ENCODE measurements at places on chromosomes 6 and 20.

GRCh38 chr6:108883172-108883571 is 35.0 kb downstream of the ARMC2 start:
- no peak for DNase-seq

DNA sequence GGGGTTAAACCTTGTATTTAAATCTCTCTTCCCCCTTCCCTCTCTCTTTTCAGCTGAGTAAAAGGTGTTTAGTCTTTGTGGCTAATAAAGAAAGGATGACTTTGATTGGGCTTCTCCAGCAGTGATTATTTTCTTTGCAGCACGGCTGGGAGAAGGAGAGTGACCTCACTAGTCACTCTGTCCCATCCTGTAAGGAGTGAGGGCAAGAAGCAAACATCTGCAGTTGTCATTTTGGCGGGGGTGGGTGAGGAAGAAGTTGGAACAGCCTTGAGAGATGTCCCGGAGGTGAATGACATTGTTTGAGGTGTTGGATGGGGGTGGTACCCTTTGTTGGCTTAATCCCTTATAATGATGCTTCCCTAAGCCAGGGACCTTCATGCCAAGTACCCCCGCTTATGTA is 223.6 kb downstream of the EYA2 start:
- no peak for DNase-seq

DNA sequence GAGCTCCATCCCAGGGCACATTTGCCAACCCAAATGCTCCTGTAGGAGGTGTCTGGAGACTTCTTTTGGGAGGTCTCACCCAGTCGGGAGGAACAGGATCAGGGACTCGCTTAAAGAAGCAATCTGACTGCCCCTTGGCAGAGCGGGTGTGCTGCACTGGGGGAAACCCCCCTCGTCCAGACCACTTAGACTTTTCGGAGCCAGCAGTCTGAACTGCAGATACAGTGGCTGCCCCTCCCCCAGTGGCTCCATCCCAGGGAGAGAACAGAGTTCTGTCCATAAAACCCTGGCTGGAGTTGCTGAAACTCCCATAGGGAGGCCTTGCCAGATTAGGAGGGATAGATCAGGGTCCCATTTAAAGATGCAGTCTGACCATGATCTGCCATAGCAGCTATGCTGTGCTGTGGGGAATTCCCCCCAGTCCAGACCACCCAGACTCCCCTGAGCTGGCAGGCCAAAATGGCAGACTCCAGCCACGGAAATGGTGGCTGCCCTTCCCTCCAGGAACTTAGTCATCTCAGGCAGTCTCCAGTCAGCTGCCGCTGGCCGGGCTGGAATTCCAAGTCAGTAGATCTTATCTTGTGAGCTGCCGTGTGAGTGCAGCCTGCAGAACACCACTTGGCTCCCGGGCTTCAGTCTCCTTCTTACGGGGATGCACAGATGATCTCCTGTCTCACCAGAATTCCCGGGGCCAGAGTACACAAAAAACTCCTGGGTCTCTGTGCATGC is 278.1 kb upstream of the SASH1 start:
- no peak for DNase-seq

GRCh38 chr6:89970609-89971337 is 76.5 kb downstream of the GJA10 start:
- DNase-seq = peak; percentile 40

DNA sequence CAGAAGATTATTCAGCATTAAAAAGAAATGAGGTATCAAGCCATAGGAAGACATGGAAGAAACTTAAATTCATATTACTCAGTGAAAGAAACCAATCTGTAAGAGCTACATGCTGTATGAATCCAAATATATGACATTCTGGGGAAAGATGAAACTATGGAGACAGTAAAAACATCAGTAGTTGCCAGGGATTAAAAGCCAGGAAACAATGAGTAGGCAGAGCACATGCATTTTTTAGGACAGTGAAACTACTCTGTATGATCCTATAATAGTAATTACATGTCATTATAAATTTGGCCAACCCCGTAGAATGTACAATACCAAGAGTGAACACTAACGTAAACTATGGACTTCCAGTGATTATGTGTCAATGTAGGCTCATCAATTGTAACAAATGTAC is 92.8 kb upstream of the RNF217 start:
- DNase-seq = no peak

DNA sequence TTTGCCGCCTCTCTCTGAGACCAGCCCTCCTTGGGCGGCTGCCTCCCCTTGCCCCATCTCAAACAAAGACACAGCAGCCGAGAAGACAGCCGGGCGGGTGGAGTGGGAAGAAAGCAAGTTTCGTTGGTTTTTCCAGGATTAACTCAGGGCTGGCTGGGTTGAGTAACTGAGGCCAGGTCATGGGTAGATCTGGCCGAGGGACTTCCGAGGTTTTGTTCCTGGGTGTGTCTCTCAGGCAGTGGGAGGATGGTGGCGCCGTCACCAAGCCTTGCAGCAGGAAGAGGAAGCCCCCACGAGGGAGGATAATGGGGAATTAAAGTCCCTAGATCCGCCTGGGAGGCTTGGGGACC is 167.2 kb downstream of the TTLL2 start:
- DNase-seq = no peak

DNA sequence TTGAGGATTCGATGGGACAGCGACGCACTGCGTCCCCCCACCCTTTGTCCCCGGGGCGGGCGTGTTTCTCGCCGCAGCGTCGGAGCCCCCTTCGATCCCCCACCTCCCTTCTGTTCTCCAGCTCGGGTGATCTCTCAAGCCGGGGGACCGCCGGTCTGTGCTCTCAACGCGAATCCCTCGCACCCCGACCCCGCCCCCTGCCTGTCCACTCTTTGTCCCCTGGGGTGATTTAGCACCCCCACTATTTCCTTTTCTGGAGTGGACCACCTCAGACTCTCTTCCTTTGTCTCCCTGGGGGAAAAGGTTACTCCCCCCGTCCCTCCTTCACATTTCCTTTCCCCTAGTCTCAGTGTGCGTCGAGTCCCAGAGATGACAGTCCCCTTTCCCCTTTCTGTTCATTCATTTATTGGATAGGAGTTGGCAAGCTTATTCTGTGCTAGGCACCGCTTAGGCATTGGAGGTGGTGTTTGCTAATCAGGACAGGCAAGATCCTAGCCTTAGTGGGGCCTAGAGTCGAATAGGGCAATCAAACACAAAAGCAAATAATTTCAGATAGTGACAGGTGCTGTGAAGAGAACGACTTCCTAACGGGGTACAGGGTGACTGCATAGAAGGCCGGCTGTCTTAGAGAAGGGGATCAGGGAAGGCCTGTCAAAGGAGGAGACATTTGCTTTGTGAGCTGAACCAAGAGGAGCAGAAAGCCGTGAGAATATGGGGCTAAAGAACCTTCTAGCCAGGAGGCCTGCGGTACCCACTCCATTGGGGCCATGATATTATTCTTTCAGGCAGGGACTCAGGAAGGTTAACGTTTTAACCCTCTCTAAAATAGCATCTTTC is 741 bp downstream of the PTPN1 start:
- DNase-seq = no peak

DNA sequence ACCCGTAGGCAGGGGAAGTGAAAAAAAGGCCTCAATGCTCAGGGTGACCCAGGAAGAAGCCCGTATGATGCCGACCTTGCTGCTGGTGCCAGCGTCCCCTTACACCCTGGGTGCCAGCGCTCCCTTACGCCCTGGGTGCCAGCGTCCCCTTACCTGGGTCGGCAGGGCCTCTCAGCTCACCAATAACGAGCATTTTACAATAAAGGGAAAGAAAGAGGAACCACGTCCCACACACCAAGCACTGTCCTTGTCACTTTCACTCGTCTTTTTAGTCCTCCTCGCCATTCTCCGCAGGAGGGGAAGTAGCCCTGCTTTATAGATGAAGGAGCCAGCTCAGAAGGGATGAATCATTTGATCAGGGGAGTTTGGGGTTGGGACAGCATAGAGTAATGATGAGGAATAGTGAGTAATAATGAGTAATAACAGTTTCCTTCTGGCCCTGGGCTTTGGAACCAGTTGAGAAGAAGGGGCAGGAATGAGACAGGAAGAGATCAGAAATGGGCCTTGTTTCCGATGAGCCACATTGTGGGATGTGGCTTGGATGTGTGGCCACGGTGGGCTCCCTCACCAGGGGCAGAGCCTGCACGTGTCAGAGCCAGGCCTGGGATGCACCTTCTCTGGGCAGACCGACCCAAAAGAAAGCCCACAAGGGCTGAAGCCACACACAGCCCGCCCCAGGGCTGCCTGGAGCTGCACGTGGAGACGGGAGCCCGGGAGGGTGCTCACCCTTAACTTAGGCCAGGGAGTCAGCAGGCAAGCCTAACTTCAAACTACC is 75.7 kb downstream of the SYNJ2 start:
- DNase-seq = no peak

- DNase-seq = no peak
These were observed at the start of gene FERMT1 for GRCh38 chr20:6122873-6123648. FERMT1 (minus strand) TSS chr20:6123030; CDS start chr20:6119554, 3,476 bp downstream.

DNA sequence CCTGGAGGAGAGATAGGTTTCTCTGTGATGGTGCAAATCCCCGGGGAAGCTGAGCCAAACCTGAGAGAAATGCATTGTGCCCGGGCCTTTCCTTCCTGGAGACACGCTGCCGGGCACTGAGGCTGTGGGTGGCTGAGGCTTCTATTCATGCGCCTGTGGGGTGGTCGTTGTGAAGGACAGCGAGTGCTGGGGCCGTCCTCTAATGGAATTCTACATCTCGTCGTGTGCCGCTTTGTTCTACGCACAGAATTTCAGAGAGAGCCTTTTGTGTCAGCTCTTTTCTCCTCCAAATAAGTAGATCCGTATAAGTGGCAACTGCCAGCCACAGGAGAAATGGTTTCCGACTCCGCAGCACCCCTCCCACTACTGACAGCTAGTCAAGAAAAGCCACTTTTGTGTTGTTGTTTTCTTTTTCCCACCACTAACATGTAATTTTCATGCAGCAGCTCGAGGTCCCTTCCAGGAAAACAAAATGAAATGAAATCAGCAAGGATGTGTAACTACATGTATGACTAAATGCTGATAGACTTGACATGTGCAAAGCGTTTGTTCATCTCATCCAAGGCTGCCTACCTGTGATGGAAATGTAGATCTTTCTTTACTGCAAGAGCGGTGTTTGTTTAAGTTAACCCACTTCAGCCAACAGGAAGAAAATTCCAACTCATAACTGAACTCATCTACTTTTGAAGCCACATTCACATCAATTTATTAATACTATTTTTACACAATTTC is 26.4 kb upstream of the PXDC1 start:
- DNase-seq = no peak

DNA sequence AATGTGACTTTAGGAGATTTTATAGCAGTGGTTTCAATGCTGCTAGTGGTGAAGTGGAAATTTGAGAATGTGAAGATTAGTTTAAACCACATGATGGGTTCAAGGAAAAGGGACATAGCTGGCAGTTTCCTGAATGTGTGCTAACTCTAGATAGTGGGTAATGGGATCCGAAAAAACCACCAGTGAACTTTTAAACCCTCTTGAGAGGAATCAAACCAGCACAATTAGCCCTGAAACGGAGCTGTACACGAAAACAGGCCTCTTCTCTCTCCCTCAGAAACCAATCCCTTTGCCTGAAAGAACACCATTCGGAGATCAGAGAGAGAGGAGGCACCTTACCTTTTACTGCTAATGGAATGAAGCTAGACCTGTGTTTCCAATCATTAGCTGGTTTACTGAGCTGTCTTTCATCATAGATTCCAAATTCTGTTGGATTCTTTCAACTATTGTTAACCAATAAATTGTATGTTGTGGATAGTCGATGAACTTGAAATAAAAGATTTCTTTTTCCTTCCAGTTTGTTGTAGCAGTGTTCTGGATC is 103.9 kb downstream of the AIG1 start:
- no peak for DNase-seq

DNA sequence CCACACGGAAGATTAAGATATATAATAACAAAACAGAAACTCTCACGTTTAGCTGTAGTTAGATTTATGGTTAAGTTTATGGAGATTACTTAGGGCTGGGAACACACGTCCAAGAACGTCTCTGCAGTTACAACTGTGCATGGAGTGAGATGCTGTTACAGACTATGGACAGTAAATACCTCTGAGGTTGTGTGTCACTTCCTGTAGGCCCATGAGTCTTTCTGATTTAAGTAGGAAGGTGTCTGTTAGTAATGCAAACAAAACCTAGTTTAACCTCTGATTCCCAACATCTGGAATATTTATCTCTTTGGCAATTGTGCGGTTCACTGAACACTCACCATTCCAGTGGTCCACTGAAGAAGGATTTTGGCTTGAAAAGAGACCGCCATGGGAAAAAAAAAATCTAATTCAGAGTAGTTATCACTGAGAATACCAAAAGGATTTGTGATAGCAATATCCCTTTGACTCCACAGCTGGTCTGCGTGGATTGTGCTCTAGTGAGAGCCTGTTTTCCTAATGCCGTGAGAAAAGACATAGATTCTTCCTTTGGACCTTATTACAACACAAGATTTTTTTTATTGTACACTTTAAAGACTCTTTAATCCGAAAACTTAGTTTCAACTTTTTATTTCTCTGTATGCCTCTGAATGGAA is 478.2 kb upstream of the CITED2 start:
- DNase-seq = no peak

- DNase-seq = no peak
These were observed 84.9 kb upstream of the EEF1E1 start for GRCh38 chr6:8187209-8187608.

GRCh38 chr6:30884521-30885480 is 482 bp downstream of the DDR1 start:
- peak; percentile 82 for DNase-seq

DNA sequence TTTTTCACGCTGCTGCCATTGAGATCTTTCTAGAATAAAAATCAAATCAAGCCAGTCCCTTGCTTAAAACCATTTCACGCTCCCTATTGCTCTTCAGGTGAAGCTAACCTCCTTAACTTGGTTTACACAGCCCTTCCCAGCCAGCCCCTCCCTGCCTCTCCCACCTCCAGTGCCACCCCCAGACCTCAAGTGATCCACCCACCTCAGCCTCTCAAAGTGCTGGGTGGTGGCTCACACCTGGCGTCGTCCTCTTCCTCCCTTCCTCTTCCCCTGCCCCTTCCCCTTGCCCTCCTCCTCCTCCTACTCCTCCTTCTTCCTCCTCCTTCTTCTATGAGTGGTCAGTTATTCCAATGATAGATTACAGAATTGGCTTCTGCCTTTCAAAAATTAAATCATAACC is 42.9 kb downstream of the FAM209B start:
- DNase-seq = no peak

DNA sequence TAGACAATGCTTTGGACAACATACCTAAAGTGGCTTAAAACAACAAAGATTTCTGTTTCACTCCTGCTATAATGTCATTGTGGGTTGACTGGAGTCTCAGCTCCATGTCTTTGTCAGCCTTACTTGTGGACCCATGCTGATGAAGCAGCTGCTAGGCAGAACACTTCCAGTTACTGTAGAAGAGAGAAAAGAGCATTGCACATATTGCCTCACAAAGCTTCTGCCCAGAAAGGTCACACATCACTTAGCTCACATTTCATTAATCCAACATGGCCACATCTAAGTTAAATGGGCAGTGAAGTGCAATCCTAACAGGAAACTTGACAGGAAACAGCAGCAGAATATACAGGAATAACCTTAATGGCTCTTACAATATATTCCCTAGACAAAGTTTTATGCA is 480.5 kb upstream of the HTR1E start:
- DNase-seq = no peak

GRCh38 chr6:42708096-42708495 is 14.3 kb downstream of the PRPH2 start:
- DNase-seq = no peak
